ENCODE measurements at places on chromosomes 5 and 9. TPM values are rescaled to one million over a fixed set of nuclear protein-coding genes. Genes with fewer than 3 reads are reported as not detected.

DNA sequence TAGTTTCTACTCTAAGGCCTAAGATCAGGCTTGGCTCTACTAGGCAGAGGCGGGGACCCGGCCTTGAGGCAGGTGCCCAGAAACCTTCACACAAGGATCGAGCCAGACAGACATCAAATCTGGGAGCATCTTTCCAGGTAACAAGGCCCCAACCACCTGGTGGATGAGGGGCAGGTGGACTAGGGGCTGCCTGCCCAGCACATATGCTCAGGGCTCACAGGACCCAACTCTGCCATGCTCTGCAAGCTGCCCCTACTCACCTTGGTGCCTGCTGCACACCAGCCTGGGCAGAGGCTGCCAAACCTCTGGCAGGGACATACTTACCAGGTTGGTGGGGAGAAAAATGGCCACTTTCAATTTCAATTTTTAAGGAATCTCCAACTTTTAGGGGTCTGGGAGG is 2.2 kb upstream of the ZNF618 start:
- no peak for DNase-seq

GRCh38 chr5:72746736-72747135 is 69.7 kb upstream of the TNPO1 start:
- no peak for DNase-seq

- DNase-seq: no peak
These were observed 291.9 kb downstream of the SPOCK1 start for GRCh38 chr5:137207023-137207760.

DNA sequence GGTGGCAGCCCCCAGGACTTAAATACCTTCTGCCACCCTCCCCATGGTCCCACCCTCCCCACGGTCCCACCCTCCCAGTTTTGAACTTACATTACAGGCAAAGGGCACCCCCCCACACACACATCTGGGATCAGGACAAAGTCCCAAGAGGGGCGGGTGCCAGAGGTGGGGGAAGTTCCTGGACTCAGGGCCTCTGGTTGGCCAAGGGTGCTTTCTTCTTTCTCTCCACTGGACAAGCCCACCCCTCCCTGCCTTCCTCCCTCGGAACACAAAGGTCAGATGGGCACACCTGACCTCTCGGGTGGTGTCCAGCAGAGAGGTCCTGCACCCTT is 19.1 kb upstream of the RALGDS start:
- no peak for DNase-seq

DNA sequence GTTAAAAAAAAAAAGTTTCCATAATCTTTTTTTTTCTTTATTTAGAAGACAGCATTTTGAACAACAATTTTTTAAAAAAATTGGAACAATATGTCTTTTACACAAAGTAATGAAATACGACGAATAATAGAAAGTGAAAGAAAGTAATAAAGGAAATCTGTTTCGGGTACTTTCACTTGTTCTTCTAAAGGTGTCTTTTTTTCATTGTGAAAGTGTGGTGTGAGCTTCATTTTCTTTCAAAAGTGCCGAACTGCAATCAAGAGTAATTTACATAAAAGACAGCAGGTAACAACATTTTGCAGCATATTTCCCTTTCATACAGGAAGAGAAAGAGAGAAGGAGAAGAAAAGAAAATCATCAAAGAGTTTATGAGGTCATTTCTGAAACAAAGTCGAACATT is 159.7 kb upstream of the CDH12 start:
- no peak for DNase-seq

- DNase-seq: no peak
These were observed at the start of gene REEP2 for GRCh38 chr5:138438724-138439476. Gene REEP2 (plus strand): TSS chr5:138439057. CDS start chr5:138439209, 152 bp downstream.

DNA sequence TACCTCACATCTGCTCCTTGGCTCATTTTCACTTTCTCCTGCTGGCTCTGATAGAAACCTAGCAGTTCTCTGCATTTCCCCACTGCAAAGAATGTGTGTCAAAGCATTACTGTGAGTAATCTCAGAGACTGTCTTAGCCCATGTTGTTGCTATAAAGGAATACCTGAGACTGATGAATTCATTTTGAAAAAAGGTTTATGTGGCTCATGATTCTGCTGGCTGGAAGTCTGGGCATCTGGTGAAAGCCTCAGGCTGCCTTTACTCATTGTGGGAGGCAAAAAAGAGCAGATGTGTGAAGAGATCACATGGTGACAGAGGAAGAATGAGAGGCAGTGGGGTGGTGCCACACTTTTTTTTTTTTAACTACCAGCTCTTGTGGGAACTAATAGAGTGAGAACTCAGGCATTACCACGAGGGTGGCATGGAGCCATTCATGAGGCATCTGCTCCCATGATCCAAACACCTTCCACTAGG is 191.6 kb upstream of the CTNND2 start:
- DNase-seq: no peak

DNA sequence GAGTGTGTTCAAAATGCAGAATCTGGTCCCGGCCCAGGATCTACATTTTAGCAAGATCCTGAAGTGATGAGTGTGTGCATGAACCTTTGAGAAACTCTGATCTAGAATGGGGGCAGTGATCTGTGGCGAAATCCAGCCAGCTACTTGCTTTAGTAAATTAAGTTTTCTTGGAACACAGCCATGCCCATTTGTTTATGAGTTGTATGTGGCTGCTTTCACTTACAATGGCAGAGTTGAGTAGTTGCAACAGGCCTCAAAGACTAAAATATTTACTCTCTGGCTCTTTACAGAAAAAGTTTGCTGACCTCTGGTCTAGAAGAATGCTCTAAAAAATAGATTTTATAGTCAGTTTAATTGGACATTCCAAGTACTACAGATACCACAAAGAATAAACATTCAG is 588.3 kb downstream of the BNC2 start:
- no peak for DNase-seq

DNA sequence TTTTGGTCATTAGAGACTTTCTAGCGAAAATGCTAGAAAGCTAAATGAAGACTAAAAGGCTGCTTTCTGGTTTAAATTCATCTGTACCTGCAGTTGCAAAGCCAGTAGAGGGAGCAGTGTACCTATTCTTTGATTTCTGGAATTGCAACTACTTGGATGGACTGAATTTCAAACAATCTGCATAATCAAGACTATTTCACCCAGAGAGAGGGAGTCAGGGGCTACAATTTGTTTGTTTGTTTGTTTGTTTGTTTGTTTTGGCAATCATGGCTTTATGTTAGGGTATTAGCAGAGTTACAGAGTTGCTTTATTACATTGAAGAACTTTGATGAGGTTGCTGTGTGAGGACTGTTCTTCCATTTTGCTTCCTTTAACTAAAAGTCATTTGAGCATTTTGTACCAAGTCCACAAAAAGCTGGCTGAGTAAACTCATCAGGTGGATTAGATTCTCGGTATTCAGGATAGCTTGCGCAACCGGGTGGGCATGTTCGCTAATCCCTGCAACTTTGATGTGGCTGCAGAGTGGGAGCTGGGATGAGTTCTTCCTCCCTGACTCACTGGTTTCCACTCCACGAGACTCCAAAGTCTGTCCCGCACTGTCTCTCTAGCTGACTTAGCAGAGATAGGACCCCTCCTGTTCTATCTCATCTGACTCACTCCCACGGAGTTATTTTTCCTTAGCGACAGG is 80.0 kb upstream of the TUT7 start:
- DNase-seq: peak; percentile 61

GRCh38 chr5:147560718-147561331 is 51.0 kb upstream of the DPYSL3 start:
- DNase-seq: no peak

GRCh38 chr5:158172005-158172404 is 313.1 kb upstream of the CLINT1 start:
- DNase-seq: no peak

- no peak for DNase-seq
These were observed 47.1 kb upstream of the AKNA start for GRCh38 chr9:114434878-114435311.

GRCh38 chr5:37846786-37847310 is 7.0 kb upstream of the GDNF start:
- DNase-seq: no peak

DNA sequence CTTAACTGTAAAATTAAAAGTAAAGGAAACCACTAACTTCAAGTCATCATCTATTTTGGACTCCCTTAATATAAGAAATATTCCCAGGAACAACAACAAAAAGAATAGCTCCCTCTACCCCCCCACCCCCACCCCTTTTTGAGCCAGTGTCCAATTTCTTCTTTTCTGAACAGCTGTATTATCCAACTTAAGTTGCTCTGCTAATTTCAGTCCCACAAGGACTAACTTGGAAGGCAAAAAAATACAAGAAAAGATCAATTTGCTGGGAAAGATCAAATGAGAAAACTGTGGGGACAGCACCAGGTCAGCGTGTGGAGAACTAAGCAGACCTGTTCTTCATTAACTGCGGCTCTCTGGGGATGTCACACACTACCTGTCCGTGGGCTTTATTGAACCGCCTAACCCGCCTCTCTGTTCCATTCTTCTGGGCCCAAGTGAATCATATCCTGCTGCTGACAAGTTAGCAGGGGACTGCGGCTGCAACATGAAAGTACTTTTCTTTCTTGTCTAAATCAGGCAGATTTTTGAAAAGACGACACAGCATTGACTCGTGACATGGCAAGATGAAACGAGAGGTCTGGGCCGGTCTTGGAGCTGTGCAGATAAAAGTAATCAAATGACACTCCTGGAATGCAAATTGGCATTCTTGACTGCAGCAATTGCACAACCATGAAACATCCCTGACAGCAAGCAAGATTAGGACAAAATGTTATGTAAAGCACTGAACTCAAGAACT is 2.7 kb downstream of the BNC2 start:
- no peak for DNase-seq

DNA sequence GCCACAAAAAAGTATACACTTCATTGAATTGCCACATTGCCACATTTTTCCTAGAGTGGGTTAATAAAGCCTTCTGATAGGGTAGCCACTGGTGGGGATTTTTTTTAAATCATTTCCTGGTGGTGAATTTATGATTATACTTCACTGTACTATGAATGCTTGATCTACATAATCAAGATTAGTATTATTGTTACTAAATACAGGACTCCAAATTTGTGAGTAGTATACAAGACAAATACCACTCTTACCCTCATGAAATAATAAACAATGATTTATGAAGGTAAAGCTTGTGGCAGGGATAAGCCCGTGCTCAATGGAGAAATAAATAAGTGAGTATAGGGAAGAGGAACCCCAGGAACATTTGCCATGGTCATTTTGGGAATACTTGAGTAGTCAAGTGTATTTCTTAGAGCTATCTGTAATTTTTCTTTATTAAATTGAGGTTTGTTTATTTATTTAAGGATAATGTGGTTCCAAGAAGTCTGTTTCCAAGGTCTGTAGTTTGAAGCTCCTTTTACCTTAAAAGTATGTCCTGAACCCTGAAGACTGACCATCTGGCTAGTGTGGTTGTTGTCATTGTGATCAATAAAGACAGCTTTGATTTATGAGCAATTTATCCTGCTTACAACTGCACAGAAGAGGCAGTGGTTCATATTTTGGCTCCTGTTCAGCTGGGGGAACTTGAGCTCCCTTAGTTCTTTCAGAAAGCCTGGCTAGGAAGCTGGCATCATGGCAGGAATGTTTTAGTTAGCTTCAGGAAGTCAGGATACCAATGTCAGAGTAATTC is 118.6 kb downstream of the ZSWIM6 start:
- DNase-seq: no peak

- DNase-seq: no peak
These were observed 225.7 kb downstream of the MAST4 start for GRCh38 chr5:66821688-66822429.

DNA sequence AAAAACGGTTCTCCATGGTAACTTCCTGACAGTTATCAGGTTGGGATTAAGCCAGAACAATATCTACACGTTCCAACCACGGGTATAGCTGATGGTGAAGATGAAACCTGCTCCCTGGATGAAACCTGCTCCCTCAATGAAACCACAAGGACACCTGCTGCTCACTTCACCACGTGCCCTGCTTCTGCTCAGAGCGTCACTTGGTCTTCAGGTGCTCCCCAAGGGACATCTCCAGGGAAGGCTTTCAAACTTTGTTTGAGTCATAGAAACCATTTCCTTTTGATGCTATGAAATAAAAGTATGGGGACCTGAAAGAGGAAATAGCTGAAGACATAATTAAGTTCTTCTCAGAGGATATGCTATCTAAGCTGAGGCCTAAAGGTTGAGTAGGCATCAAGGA is 242.4 kb downstream of the MED10 start:
- no peak for DNase-seq

- no peak for DNase-seq
These were observed 5.1 kb upstream of the ORM1 start for GRCh38 chr9:114317665-114318357.

DNA sequence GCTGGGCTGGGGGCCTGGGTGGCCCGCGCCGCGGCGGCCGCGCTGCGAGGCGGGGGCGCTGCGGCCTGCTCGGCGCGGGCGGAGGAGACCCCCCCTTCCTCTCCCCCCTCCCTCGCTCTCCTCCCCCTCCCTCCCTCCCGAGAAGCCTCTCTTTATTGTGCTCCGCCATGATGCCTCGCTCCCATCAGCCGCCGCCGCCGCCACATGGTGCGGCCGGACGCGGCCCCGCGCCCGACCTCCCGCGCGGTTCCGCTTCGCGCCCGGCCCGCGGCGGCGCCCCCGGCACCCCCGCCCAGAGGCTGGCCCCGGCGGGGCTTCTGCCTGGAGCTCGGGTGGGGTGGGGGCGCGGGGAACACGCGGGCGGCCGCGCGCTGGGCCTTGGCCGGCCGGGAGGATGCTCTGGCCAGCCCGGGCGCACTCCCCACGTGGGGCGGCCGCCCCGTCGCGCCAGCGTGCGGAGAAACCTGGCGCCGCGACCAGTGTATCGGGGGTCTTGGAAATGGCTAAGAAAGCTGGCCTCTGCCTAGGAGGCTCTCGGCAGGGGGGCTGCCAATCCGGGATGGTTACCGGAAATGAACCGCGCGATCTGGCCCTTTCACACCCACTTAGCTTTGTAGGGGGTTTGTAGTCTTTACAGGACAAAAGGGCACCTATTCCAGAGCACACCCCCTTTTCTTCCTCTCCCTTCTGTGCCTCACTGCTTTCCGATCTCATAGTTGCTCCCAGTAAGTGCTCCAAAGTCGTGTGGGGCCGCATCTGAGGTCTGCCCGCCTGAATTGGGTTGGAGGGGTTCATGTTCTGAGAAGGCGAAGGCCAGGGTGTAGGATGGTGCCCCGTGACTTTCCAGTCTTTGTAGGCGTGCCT is 1.0 kb downstream of the SET start:
- no peak for DNase-seq

- no peak for DNase-seq
These were observed 117.9 kb upstream of the NR5A1 start for GRCh38 chr9:124625087-124625486.

- DNase-seq: no peak
These were observed 28.5 kb downstream of the WNK2 start for GRCh38 chr9:93212409-93212808.

Gene DND1
- total RNA-seq: 0.14 TPM

Gene ARID3C
- not detected for total RNA-seq

Gene HAVCR1
- total RNA-seq: 25.8 TPM

Gene CREBRF
- 2.8 TPM for total RNA-seq

Gene CDO1
- total RNA-seq: 2.1 TPM

Gene SPINK7
- total RNA-seq: not detected

Gene LCN2
- 106 TPM for total RNA-seq

Gene DPYSL3
- total RNA-seq: 38.3 TPM

Gene PCDHB2
- total RNA-seq: 0.17 TPM

Gene CXXC5
- 56.4 TPM for total RNA-seq

Gene HACD4
- 2.0 TPM for total RNA-seq

Gene CCDC152
- 2.7 TPM for total RNA-seq

Gene MARCOL
- total RNA-seq: not detected

Gene EIF4E1B
- total RNA-seq: not detected
